ENCODE measurements at places on chromosomes 5 and 9.

- DNase-seq, result no peak
These were observed 100.4 kb downstream of the NFIB start for GRCh38 chr9:14213504-14213903.

DNA sequence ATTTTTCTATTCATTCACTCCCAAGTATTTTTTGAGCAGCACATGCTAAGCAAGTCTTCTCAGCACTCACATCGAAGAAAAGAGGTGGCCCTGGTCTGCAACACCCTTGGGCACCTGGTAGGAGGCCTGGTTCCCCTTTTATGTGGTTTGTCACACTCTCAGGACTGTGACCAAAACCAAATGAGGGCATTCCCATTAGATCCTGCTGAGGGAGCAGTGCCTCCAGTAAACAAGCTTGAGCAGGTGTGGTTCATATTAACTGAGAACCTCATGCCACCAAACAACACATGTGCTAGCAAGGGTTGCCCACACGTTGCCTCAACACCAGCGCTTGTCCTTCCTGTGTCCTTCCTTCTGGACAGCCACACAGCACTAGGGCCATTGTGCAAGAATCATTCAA lies 26.9 kb upstream of the SYK start:
- no peak for DNase-seq

DNA sequence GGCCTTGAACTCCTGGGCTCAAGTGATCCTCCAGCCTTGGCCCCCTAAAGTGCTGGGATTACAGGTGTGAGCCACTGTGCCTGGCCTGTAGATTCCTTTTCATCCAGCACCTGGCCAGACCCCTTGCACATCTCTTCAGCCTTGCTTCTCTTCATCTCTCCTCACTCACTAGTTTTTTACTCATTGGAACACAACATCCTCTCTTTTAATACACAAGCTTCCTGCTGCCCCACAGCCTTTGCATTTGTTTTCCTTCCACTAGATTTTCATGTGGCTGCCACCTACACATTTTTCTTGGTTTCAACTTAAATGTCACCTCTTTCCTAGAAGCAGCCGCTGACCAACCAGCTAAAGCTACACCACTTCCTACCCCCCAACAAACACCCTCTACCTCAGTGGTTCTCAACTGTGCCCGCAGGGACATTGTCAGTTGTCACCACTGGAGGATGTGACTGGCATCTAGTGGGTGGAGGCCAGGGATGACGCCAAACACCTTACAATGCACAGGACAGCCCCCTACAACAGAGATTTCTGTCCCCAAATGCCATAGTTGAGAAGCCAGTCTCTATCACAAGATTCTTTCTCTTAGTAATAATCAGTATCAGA lies 33.7 kb downstream of the HAVCR1 start:
- no peak for DNase-seq

DNA sequence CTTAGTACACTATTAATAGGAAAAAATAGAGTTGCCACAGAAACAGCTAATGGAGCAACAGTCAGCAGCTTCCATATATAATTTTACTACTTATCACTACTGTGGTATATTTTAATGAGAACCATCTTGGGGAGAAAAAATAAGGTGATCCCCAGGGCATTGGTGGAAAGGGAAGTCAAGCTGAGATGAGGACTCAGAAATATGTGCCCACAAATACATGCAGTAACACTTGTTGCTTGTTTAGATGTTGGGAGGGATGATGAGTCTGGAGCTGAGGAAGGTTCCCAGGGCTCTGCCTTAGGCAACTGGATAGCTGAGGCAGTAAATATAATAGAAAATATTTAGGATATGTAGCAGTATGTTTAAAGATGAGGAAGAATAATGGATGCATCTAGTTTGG lies 280.1 kb upstream of the PDE4D start:
- DNase-seq, result no peak

GRCh38 chr5:88509403-88509802 lies 240.8 kb upstream of the TMEM161B start:
- DNase-seq, result no peak

GRCh38 chr5:114062932-114063867 lies 298.7 kb upstream of the KCNN2 start:
- no peak for DNase-seq

GRCh38 chr9:131530546-131530919 lies 530 bp downstream of the UCK1 start:
- DNase-seq, result no peak

- DNase-seq, result no peak
These were observed 1737.2 kb downstream of the MAT2B start for GRCh38 chr5:165242646-165243045.

DNA sequence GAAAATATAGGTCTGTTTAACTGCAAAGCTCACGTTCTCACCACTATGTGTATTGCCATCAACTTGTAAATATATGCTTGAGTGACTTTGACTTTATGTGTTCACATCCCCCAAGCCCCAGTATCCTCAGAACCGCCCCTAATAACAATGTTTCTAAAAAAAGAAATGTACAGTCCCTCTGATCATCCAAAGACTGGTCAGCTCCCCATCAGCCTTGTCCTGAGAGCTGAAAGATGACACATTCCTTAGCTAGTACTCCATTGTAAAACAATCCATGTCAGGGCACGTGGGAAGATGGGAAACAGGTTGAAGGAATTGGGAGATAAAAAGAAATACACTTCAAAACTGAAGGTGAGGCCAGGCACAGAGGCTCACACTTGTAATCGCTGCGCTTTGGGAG lies 279.4 kb upstream of the WWC1 start:
- DNase-seq, result no peak

DNA sequence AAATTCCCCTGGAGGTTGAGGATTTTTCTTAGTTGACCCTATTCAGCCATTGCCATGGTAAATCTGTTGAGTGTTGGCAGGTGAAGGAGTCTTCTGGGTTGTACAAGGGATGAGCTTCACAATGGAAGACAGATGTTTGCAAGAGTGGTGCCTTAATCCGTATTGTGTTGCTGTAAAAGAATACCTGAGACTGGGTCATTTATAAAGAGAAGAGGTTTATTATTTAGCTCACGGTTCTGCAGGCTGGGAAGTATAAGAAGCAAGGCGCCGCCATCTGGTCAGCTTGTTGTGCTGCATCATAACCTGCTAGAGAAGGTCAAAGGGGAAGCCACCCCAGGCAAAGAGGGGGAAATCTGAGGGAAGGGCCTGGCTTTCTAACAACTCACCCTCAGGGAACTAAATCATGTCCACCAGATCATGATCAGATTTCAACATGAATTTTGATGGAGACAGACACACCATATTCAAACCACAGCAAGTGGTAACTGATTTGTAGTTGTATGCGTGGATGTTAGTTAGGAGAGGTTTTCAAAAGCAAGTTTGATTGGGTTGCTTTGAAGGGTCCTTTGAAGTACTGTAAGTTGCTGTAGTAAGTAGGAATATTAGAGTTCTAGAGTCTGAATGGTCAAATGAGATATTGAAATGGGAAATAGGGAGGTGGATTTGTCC lies 2.5 kb downstream of the TNPO1 start:
- peak; percentile 53 for DNase-seq

- no peak for DNase-seq
These were observed 15.6 kb downstream of the NDUFA8 start for GRCh38 chr9:122143876-122144405.

GRCh38 chr5:54180630-54181031 lies 129.7 kb downstream of the ARL15 start:
- DNase-seq, result no peak

DNA sequence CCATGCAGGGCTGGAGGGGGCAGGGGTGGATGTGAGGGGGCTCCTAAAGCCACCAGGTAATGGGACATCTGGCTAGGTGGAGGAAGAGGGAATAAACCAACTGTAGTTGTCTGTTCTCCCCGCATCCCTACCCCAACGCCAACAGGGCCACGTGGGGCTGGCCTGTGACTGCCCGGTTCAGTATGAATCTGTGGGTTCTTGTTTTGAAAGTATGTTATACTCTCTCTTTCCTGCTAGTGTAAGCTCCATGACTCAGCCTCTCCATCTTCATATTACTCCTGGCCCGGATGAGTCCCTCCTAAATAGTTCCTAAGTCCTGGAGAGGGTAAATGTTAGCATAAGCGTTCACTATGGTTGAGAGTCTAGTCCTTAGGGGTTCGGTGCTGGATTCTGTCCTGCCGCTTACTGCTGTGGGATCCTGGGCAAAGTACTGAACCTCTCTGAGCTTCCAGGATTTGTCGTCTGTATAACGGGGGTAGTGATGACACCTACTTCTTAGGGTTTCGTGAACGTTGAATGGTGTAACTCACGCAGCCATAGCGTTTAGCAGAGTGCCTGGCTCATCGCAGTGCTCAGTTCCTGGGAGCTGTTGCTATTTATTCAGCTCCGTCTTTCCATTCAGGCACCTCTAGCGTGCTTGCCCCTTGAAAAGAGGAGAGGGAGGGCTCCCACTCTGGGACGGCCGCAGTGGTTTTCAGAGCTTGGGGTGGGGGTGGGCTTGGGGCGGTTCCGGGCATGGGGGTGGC lies 28.8 kb downstream of the LHX2 start:
- no peak for DNase-seq

- DNase-seq, result no peak
These were observed 42.3 kb downstream of the MARCHF3 start for GRCh38 chr5:126988021-126988569.

GRCh38 chr5:92544596-92544995 lies 1036.4 kb downstream of the NR2F1-AS1 start:
- DNase-seq, result no peak

All from fibroblast of the conjunctiva (primary cell).